Lower lobe of right lung (tissue), 2 donors: ENCODE measurements at places on chromosomes 1 and 21. TPM values are rescaled to one million over a fixed set of nuclear protein-coding genes. Genes with fewer than 3 reads are reported as not detected.

RNF186 gene
- total RNA-seq, result not detected

BATF3 gene
- total RNA-seq, result 12.8 TPM

LCE2B gene
- not detected for total RNA-seq

SPRR3 gene
- total RNA-seq, result not detected

TSSK3 gene
- 2.1 TPM for total RNA-seq

CASZ1 gene
- 47.5 TPM for total RNA-seq

- H3K27me3 ChIP-seq, result no peaks in the 10 kb centered on the region
- no peak overlapping the region for H3K27ac ChIP-seq
- no peak overlapping the region for H3K4me3 ChIP-seq
- H3K36me3 ChIP-seq, result no peaks in the 10 kb centered on the region
These were observed 24.6 kb downstream of the OPTC start for GRCh38 chr1:203518541-203518940.

DNA sequence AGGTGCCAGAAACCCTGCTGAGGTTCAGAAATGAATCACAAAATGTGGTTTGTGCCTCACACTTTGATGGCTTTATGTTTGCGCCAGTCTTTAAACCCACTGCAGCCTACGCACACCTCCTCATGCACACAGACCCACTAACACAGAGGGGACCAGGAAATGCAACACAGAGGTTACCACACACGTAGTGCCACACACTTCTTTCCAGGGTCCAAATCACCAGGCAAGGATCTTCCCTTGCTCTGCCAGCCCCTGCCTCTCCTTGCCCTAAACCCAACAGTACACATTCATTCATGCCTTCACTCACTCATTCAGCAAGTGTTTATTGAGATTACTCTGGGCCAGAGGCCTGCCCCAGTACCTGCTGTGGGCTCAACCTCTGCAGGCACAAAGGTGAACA is 17.5 kb downstream of the MAB21L3 start:
- no peaks in the 10 kb centered on the region for H3K36me3 ChIP-seq
- no peak overlapping the region for H3K27ac ChIP-seq
- H3K4me1 ChIP-seq, result no peaks in the 10 kb centered on the region
- no peak for DNase-seq
- H3K27me3 ChIP-seq, result no peaks in the 10 kb centered on the region

- H3K4me3 ChIP-seq, result no peak overlapping the region
- H3K27me3 ChIP-seq, result no peaks in the 10 kb centered on the region
- H3K27ac ChIP-seq, result no peak overlapping the region
These were observed 63.8 kb downstream of the CLSTN1 start for GRCh38 chr1:9759939-9760338.

GRCh38 chr1:53394306-53394705 is 64.9 kb upstream of the DMRTB1 start:
- no peak for DNase-seq
- H3K27me3 ChIP-seq, result peaks cover 3% of the 10 kb centered on the region
- no peaks in the 10 kb centered on the region for H3K4me1 ChIP-seq
- H3K36me3 ChIP-seq, result no peaks in the 10 kb centered on the region
- H3K4me3 ChIP-seq, result no peak overlapping the region
- no peak overlapping the region for H3K27ac ChIP-seq

DNA sequence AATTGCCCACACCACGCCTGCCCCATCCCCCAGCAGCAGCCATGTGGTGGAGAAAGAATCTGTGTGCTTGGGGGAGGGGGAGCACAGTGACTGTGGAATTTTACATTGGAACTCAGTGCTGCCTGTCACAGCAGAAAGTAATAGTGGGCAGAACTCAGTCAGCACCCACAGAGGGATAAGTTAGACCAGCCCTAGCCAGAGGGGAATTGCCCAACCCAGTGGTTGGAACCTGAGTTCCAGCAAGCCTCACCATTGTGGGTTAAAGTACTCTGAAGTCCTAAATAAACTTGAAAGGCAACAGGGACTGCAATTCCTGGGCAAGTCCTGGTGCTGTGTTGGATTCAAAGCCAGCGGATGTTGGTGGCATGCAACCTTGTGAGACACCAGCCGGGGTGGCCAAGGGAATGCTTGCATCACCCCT is 88.8 kb downstream of the MRPL39 start:
- H3K4me3 ChIP-seq, result no peak overlapping the region
- H3K27me3 ChIP-seq, result no peaks in the 10 kb centered on the region
- H3K4me1 ChIP-seq, result no peaks in the 10 kb centered on the region
- H3K27ac ChIP-seq, result no peak overlapping the region

DNA sequence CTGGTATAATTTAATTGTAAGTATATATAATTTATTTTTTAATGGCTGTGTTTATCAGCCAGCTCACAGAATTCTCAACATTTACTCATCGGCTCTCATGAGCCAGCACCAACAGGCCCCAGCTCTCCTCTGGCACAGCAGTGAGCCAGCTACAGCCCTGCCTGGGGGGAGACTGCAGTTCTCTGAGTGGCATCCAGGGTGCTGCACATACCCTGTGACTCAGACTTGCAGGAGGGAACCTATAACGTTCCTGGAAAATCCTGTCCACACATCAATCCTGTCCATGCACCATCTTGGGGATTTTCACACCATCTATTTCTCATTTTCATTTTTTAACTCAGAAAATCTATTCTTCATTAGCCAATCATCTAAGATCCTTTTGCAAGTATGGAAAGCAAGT is 36.5 kb downstream of the FHAD1 start:
- no peaks in the 10 kb centered on the region for H3K36me3 ChIP-seq
- no peak for DNase-seq
- H3K4me1 ChIP-seq, result no peaks in the 10 kb centered on the region
- H3K4me3 ChIP-seq, result no peak overlapping the region
- no peak overlapping the region for H3K27ac ChIP-seq

DNA sequence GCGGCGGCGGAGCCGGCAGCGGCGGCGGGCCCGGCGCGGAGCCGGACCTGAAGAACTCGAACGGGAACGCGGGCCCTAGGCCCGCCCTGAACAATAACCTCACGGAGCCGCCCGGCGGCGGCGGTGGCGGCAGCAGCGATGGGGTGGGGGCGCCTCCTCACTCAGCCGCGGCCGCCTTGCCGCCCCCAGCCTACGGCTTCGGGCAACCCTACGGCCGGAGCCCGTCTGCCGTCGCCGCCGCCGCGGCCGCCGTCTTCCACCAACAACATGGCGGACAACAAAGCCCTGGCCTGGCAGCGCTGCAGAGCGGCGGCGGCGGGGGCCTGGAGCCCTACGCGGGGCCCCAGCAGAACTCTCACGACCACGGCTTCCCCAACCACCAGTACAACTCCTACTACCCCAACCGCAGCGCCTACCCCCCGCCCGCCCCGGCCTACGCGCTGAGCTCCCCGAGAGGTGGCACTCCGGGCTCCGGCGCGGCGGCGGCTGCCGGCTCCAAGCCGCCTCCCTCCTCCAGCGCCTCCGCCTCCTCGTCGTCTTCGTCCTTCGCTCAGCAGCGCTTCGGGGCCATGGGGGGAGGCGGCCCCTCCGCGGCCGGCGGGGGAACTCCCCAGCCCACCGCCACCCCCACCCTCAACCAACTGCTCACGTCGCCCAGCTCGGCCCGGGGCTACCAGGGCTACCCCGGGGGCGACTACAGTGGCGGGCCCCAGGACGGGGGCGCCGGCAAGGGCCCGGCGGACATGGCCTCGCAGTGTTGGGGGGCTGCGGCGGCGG is 1.0 kb downstream of the ARID1A start:
- H3K27ac ChIP-seq, result peak overlapping the region; percentile 95
- no peaks in the 10 kb centered on the region for H3K27me3 ChIP-seq
- no peaks in the 10 kb centered on the region for H3K36me3 ChIP-seq
- H3K4me3 ChIP-seq, result peak overlapping the region; percentile 83

- no peak overlapping the region for H3K27ac ChIP-seq
- no peak for DNase-seq
These were observed 8.3 kb downstream of the RNASEL start for GRCh38 chr1:182580736-182581135.

GRCh38 chr1:154191990-154192461 is at the start of gene TPM3:
TSS of gene TPM3 (minus strand) at chr1:154192100. CDS start at chr1:154192018, 82 bp downstream.
- no peaks in the 10 kb centered on the region for H3K4me1 ChIP-seq
- no peaks in the 10 kb centered on the region for H3K27me3 ChIP-seq
- no peak within 1 kb of the TSS for H3K27ac ChIP-seq
- no peak within 1 kb of the TSS for H3K4me3 ChIP-seq
- no peak for DNase-seq

- no peaks in the 10 kb centered on the region for H3K36me3 ChIP-seq
These were observed 551.1 kb downstream of the MATN1 start for GRCh38 chr1:30172299-30172694.

GRCh38 chr1:31370565-31370964 is 2.3 kb downstream of the FABP3 start:
- H3K27me3 ChIP-seq, result no peaks in the 10 kb centered on the region
- no peak overlapping the region for H3K27ac ChIP-seq
- peaks cover 9% of the 10 kb centered on the region for H3K36me3 ChIP-seq
- H3K4me3 ChIP-seq, result no peak overlapping the region

GRCh38 chr1:110872366-110872744 is 593 bp upstream of the CD53 start:
- no peaks in the 10 kb centered on the region for H3K27me3 ChIP-seq
- no peak for DNase-seq
- peak overlapping the region; percentile 80 for H3K27ac ChIP-seq
- no peaks in the 10 kb centered on the region for H3K36me3 ChIP-seq
- H3K4me3 ChIP-seq, result peak overlapping the region; percentile 50

DNA sequence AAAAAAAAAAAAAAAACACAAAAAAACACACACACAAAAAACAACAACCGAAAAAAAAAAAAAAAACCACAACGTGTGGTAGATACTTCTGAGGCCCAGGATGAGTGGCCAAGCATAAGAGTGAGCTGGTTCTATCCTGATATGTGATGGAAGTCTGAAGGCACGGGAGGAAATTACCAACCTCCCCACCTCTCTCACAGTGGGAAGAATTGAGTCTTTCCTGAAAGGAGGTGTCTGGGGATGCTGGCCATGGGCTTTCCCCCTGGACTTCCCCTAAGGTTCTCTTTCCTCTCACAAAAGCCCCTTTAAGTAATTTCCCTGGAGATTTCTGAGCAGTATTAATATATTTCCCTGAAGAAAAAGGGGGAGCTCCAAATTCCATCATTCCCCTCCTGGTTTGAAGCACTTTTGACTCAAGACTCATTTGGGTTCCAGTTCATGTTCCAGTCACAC is 5.2 kb downstream of the TMCC2 start:
- peaks cover 29% of the 10 kb centered on the region for H3K4me1 ChIP-seq
- DNase-seq, result no peak
- no peak overlapping the region for H3K4me3 ChIP-seq

GRCh38 chr1:94676686-94677085 is 135.1 kb upstream of the F3 start:
- peak; percentile 51 for DNase-seq
- H3K27ac ChIP-seq, result no peak overlapping the region
- H3K4me1 ChIP-seq, result no peaks in the 10 kb centered on the region

GRCh38 chr1:198629610-198630009 is 9.2 kb upstream of the PTPRC start:
- no peak for DNase-seq
- H3K4me3 ChIP-seq, result no peak overlapping the region
- H3K27me3 ChIP-seq, result no peaks in the 10 kb centered on the region

- no peak overlapping the region for H3K27ac ChIP-seq
- no peaks in the 10 kb centered on the region for H3K36me3 ChIP-seq
- DNase-seq, result no peak
- no peaks in the 10 kb centered on the region for H3K4me1 ChIP-seq
- H3K4me3 ChIP-seq, result no peak overlapping the region
These were observed 226.8 kb downstream of the DNAH14 start for GRCh38 chr1:225156254-225156653.

- DNase-seq, result no peak
- no peaks in the 10 kb centered on the region for H3K36me3 ChIP-seq
- H3K27me3 ChIP-seq, result no peaks in the 10 kb centered on the region
- H3K4me1 ChIP-seq, result peaks cover 21% of the 10 kb centered on the region
- H3K4me3 ChIP-seq, result no peak overlapping the region
These were observed 10.2 kb upstream of the EPHA2 start for GRCh38 chr1:16166117-16166516.

DNA sequence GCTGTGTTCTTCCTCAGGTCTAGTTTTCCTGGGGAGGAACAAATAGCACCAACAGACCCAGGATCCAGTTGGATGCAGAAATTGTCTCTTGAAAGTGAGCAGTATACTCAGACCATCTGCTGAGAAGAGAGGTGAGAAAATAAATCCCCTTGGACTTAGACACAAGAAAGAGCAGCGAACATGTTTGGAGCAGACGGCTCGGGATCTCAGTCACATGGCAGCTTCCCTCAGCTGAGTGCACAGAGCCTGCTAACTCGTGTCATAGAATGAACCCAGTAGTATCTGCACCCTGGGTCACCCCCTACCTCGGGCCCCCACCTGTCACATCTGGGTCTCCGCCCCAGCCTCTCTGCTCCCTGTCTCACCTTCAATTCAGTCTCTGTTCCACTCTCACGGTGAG is 115.6 kb downstream of the CCDC185 start:
- no peaks in the 10 kb centered on the region for H3K27me3 ChIP-seq
- no peak for DNase-seq
- no peak overlapping the region for H3K4me3 ChIP-seq
- H3K4me1 ChIP-seq, result no peaks in the 10 kb centered on the region

DNA sequence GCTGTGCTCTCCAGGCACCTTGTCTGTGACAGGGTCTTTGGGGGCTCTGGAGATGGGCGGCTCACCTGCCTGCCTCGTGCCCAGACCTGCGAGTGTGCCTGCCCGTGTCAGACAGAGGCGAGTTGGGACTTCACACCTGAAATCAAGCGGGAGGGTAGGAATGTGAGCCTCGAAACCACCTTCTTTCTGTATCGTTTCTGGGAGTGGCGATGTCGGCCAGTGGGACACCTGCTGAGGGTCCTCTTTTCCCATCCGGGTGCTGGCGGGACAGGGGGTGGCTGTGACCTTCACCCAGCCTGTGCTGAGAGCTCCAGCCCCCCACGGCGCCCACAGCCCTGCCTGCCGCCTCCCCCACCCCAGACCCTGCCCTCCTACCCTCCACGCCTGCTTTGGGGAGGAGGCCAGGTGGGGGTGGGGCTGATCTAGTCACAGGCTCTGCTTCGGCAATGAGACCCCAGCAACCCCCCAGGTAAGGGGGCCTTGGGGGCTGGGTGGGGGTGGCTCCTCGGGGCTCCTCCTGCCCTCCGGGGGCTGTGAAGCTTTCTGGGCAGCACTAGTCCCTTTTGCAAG is 15.6 kb upstream of the FAAP20 start:
- no peaks in the 10 kb centered on the region for H3K27me3 ChIP-seq

DNA sequence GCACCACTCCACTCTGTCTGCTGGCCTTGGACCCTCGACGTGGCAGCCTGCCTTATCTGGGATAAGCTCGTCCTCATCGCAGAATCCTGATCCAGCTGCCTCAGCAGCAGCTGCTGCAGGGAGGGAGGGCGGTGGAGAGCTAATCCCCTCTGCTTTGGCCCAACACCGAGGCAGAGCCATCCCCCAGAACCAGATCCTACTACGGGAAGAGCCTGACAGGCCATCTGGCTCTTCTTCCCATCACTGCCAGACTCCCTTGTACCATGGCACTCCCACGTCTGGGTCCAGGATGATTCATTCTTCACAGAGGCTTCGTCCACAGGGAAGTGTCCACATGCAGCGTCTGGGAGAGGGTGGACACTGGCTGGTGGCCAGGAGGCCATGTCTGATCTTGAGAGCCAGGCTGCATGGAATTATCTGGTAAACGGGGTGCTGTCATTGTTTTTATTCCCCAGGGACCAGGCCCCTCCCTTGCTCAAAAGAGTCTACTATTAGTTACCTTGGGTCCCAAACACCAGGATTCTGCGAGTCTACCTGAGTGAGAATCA is 14.6 kb upstream of the PKP1 start:
- DNase-seq, result no peak
- H3K4me1 ChIP-seq, result no peaks in the 10 kb centered on the region
- no peaks in the 10 kb centered on the region for H3K36me3 ChIP-seq
- H3K27me3 ChIP-seq, result no peaks in the 10 kb centered on the region
- H3K27ac ChIP-seq, result no peak overlapping the region
